ENCODE measurements at places on chromosomes 7 and 10.

DNA sequence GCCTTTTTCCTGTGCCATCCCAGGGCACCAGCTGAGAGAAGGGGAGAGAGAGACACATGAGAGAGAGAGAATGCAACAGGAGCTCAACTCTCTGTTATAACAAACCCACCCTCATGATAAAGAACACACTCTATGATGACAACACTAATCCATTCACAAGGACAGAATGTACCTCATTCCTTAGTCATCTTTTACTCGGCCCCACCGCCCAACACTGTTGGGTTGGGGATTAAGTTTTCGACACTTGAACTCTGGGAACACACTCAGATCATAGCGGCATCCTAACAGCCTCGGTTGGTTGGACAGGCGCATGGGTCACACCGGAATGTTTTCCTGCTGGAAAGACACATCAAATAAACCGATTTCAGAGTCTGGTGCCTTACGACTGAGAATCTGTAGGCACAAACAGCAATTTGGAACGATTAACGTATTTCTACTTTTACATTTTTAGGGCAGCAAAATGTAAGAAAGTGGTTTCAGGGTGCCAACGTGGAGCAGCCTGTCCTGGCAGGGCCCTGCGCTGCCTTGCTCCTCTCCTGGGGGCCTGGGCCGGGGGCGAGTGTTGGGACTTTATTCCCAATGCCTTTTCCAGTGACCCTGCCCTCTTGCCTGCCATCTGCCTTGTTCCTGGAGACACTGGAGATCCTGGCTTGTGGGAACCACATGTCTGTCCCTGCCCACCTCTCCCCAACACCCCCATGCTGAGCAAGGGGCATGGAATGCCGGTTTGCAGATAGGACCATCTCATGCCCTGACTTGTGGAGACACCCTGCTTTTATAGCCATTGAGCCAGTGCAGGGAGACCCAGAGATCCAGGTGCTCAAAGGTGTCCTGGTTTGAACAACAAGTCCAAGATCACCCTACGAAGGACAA is 287.0 kb downstream of the TCERG1L start:
- DNase-seq = no peak

DNA sequence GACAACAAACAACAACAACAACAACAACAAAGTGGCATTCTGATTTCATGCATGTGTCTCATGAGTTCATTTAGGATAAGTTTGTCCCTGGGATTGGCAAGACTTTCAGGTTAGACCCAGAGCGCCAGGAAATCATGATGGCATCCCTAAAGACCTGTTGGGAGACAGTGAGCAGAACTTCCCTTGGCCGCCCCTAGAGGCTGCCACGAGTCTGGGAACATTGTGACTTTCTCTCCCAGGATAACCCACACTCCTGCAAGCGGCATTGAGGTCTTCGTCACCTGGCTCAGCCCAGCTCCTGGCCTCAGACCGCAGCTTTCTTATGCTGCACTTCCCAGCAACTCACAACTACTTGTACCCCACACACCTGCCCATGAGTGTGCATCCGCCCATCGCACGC is 80.5 kb upstream of the RNF32 start:
- DNase-seq = no peak

DNA sequence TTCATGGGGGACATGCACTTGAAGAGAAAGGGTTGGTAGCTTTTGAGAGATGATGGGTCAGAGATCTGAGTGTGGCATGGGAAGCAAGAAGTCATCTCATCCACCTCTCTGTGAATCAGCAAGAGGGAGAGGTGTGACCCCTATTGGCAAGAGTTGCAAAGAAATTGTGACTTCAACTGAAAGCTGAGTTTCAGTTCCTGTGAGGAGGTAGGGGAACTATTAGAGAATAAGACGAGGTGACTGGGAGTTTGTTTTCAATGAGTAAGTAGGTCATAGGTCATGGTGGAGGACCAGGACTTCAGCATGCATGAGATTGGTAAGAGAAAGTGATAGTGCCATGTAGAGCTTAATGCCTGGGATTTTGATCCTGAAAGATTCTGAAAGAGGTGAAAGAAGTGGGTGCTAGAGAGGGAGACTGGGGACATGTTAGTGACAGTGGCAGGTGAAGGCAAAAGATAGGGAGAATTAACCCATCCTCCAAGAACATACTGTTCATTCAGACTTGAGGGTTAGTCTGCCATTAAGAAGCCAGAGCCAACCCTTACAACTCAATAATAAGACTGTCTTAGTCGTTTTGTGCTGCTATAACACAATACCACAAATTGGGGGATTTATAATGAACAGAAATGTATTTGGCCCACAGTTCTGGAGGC is 75.5 kb upstream of the CAPZA2 start:
- DNase-seq = peak; percentile 26

GRCh38 chr10:131736321-131736980 is 164.4 kb upstream of the PPP2R2D start:
- DNase-seq = no peak

- DNase-seq = no peak
Observed at GRCh38 chr7:159068488-159068811, 76.2 kb downstream of the VIPR2 start.

- no peak for DNase-seq
Observed at GRCh38 chr7:157122800-157123495, 15.8 kb upstream of the UBE3C start.

DNA sequence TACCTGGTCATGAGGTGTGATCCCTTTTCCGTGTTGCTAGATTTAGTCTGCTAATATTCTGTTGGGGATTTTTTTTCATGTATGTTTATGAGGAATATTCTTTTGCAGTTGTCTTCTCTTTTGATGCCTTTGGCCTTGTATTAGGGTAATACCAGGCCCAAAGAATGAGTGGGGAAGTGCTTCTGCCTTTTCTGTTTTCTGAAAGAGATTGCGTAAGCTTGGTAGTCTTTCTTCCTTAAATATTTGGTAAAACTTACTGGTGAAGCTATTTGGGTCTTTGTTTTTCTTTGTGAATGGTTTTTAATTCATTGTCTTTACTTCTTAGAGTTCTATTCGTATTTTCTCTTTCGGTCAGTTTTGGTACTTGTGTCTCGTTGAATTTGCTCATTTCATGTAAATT is 51.1 kb downstream of the SHH start:
- no peak for DNase-seq

DNA sequence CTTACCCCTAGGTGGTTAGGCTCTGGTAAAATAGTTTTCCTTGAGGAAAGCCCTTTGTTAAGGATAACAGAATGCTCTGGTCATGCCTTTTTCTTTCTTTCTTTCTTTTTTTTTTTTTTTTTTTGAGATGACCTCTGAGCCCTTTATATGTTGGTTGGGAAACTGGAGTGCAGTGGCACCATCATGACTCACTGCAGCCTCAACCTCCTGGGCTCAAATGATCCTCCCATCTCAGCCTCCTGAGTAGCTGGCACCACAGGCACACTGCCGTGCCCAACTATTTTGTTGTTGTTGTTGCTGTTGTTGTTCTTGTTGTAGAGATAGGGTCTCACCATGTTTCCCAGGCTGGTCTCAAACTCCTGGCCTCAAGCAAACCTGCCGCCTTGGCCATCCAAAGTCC is 27.4 kb downstream of the NACAD start:
- no peak for DNase-seq

GRCh38 chr7:42170724-42171123 is 66.3 kb downstream of the GLI3 start:
- DNase-seq = no peak

GRCh38 chr7:135262623-135263320 is 29.1 kb downstream of the STRA8 start:
- no peak for DNase-seq

- no peak for DNase-seq
Observed at GRCh38 chr10:60534761-60535389, 145.2 kb upstream of the ANK3 start.

DNA sequence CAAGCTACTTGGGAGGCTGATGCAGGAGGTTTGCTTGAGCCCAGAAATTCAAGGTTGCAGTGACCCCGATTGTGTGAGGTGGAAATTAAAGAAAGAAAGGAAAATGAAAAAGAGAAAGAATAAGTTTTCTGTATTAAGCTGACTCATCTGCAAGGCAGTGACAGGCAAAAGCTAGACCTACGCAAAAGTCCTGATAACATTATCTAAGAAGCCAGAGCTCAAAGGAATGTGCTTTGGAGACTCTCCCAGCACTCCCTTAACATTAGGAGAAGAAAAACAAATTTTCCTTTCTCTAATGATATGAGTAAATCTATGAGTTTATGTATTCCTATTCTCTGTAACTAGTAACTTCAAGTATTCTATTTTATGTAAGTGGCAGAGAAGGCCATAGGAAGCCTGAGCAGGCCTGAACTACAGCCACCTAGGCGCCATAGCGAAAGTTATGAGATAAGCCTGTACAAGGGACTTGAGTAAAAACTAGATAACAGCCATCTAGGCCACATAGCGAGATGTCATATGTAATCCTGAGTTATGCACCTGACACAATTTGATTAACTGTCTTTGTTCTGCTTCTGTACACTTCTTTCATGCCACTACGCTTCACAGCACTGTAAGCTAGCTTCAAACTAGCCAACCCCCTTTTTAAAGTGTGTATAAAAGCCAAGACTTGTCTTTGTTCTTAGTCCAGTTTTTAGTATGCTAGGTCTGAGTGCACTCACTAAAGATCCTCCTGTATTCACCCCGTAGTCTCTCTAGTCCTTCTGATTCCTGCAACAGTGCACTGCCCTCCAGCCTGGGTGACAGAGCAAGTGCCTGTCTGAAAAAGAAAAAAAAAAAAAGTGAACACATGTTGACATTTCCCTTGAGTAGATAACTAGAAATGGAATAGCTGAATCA is 9.4 kb upstream of the ZWINT start:
- no peak for DNase-seq

- no peak for DNase-seq
Observed at GRCh38 chr10:72068126-72068765, 20.1 kb downstream of the SPOCK2 start.

DNA sequence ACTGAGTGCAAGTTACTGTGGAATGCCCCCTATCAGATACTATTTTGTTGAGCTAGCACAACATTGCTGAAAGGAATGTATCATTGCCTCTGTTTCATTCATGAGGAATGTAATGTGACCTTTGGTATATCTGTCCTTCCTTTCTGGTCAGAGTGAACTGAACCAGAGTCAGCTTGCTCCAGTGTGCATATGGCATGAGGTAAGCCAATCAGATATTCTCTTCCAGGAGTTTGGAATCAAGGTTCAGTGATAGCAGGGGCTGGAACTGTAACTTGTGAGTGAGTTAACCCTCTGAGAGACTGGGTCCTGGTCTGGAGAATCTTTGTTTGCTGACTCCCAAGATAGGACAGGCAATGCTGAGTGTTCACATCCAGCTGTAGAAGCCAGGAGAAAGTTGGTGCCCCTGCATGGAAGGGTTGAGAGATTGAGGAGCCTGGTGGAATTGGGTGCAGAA is 45.3 kb upstream of the OSBPL3 start:
- DNase-seq = no peak

DNA sequence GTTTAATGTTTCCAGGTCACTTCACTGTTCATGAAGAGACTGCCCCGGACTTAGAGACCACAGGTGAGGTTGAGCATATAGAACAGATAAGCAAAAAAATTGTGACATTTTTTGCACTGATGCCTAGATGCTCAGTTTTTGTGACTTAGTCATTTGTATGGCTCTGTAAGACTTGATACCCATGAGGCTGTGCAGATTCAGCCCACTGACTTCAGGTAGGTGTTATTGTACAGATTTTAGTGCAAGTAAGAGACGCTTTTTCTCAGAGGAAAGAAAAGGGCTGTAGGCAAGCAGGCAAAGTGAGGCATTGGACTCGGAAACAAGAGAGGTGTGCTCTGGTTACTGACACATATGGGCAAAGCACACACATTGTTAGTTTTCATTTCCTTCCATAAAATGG is 820.1 kb upstream of the SORCS1 start:
- no peak for DNase-seq

- DNase-seq = no peak
Observed at GRCh38 chr10:33655921-33656320, 321.5 kb upstream of the NRP1 start.

- no peak for DNase-seq
Observed at GRCh38 chr7:68800316-68800715, 798.0 kb upstream of the AUTS2 start.

DNA sequence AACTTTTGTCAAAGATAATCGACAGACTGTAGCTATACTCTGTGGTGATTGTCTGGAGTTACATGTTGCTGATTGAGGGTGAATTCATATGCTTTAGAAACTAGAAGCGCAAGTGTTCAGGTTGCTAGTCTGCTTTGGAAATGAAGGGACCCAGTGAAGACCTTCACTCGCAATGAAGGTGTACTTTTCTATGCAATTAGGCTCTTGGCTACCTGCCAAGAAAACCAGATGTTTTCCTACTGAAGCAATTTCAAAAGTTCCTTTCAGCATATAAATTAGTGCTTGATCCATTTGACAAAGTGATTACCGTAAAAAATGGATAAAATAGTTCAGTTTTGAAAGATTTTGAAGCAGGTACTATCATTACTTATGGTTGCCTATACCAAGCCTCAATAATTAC is 10.0 kb upstream of the STK31 start:
- DNase-seq = no peak

DNA sequence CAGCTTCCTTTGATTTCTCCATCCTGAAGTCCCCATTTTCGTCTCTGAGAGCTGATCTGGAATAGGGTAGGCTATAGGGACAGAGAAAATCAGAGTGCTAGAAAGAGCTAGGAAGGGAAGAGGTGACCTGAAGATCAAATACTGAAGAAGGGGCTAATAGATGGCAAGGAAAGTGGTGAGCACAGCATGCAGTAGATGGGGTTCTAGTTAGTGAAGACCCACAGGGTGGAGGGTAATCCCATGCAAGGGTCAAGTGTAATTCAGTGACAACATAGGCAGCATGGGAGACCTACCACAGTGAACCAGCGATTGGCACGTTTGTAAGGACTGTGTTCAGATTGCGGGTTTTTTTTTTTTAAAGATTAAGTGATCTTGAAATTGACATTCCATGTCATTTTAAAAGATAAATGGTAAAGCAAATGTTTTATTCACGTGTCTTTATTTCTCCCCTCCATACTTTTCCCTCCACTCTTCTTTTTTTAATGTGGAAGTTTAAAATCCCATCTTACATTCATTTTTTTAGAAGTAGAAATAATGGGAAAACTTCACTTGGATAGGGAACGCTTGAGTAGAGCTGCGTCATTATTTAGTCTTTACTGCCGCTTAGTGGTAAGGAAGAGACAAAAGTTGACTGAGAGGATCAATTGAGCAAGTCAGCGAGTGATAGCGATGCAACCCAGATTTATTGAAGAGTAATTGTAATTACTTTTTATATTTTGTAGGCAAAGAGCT is 21.0 kb upstream of the ABI1 start:
- no peak for DNase-seq

DNA sequence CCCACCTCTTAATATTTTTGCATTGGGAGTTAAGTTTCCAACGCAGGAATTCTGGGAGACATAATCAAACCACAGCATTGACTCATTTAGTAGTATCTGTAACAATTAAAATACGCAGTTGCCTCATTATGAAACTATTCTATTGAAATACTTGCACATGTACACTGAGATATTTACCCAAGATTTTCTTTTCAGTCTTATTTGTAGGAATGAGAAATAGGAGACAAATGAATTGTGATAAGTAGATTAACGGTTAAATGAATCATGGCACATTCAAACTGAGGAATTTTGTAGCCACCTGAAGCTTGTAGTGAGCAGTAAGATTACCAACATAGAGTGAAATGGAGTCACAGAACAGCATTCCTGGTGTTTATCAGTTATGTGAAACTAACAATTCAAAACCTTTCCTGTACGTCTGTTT is 18.1 kb downstream of the RP9 start:
- DNase-seq = no peak

GRCh38 chr10:71819441-71819861 is 31.6 kb downstream of the PSAP start:
- no peak for DNase-seq

GRCh38 chr10:84353052-84353803 is 24.8 kb downstream of the CCSER2 start:
- no peak for DNase-seq
